ENCODE measurements at places on chromosomes 2 and 18.

DNA sequence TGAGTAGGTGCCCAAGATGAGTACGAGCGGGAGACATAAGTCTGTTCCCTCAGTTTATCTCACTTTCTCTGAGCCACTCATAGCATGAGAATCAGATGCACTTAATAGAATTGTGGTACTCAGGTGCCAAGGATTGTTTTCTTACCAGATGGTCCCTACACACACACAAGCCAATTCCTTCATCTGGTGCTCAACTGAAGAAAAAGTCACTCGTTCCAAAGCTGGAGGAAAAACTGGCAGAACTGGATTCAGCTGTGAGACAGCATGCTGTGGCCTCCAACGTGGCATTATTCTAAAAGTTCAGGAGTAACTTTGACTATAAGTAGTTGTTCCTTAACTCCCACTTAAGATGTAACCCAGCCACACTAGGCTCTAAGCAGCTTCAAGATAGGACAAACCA lies 33.4 kb upstream of the ABCA12 start:
- no peak for DNase-seq

DNA sequence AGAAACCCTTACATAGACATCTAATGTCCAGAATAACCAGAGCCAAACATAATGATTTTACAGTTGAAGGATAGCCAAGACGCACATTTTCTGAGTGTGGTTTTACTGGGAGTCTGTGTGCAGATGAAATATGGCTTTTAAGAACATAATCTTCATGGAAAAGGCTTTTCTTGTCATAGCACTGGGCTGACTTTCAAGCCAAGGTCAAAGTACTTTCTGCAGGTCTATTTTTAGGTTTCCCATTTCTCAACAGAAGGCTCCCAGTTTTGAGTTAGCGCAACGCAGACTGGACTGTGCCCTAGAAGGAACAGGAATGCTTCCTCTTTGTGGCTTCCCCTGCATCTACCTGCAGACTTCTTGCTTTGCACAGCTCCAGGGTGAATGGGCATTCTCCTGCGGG lies 92.3 kb upstream of the UPP2 start:
- DNase-seq: no peak

DNA sequence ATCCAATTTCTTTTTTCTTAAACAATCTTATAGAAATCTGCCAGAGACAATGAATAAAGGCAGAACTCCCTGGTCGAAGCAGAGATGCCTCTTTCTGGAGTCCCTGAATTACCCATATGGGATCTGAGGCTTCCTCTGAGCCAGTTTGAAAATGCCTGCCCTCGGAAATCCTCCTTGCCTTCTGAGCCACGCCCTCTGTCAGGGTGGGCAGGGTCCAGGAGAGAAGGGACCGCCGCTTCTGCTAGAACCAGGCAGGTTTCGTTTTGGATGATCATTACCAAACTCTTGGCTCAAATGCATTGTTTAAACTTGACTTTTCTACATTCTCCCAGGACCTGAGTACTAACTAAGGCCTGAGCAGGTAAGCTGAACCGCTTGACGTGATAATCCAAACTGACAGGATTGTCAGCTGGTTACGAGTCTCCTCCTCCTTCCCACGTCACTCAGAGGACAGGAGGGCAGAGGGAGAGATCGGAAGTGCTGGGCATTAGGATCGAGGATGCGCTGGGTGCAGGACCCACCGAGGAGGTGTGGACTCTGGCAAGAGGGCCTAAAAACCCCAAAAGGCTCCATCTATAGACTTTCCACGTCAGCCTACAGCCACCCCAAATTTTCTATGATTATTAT lies 128.4 kb downstream of the KLHL29 start:
- DNase-seq: no peak

- no peak for DNase-seq
These were observed 292.4 kb upstream of the SETBP1 start for GRCh38 chr18:44388329-44388728.

GRCh38 chr2:46263347-46263746 lies 33.9 kb upstream of the EPAS1 start:
- no peak for DNase-seq

- peak; percentile 84 for DNase-seq
These were observed 50.4 kb downstream of the CLIP4 start for GRCh38 chr2:29165362-29166241.

DNA sequence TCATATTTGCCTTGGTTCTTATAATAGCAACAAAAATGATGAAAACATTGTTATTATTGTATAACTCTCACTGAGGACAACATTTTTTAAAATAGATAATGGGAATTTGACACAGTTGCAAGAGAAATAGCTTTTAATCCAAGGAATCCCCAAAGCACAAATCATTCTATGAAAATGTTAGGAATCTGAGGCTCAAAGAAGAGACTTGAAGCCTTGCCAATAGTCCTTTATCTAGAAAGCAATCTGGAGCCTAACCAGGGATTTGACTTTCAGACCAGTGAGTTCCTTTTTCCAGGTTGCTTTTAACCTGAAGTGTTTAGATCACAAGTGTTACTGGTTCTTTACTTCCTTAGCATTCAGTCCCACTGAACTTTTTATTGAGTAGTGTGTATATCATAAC lies 574.5 kb upstream of the ZEB2 start:
- peak; percentile 55 for DNase-seq

Measured in GM23248 (cell line).